H1 (cell line): ENCODE measurements at places on chromosomes 12 and 14. TPM values are rescaled to one million over a fixed set of nuclear protein-coding genes. Genes with fewer than 3 reads are reported as not detected.

KRT2 gene
- not detected in 2 replicates for polyA plus RNA-seq

TTC9 gene
- 16.5 and 21.0 TPM in 2 replicates for polyA plus RNA-seq

PPM1H gene
- polyA plus RNA-seq = 16.4 and 17.3 TPM in 2 replicates

SYNDIG1L gene
- 2.5 and 3.2 TPM in 2 replicates for polyA plus RNA-seq

GTF2A1 gene
- polyA plus RNA-seq = 16.7 and 24.1 TPM in 2 replicates

SMCO2 gene
- 0.11 and 0.24 TPM in 2 replicates for polyA plus RNA-seq

RTL1 gene
- 0.02 TPM in 1 of 2 replicates, not detected in the other for polyA plus RNA-seq

TOMM20L gene
- polyA plus RNA-seq = not detected in 2 replicates

GARIN6 gene
- polyA plus RNA-seq = not detected in 2 replicates

RNASE2 gene
- polyA plus RNA-seq = not detected in 2 replicates

SLC25A47 gene
- not detected in 2 replicates for polyA plus RNA-seq

ACSS3 gene
- 12.9 and 14.4 TPM in 2 replicates for polyA plus RNA-seq

PITPNM2 gene
- 0.59 and 0.97 TPM in 2 replicates for polyA plus RNA-seq

NEUROD4 gene
- not detected in 2 replicates for polyA plus RNA-seq

NFE2 gene
- polyA plus RNA-seq = 6.1 and 8.3 TPM in 2 replicates

PPP1R1A gene
- polyA plus RNA-seq = 5.8 and 6.1 TPM in 2 replicates

TAS2R19 gene
- polyA plus RNA-seq = 0.35 and 0.97 TPM in 2 replicates

GUCY2C gene
- polyA plus RNA-seq = 1.1 and 1.9 TPM in 2 replicates

PCNX4 gene
- 28.4 and 31.8 TPM in 2 replicates for polyA plus RNA-seq

VDR gene
- 0.44 and 0.58 TPM in 2 replicates for polyA plus RNA-seq

WNT1 gene
- not detected in 2 replicates for polyA plus RNA-seq

P2RX2 gene
- polyA plus RNA-seq = 2.2 and 6.3 TPM in 2 replicates

HOXC4 gene
- polyA plus RNA-seq = not detected in 2 replicates

TAS2R30 gene
- 0.16 and 0.33 TPM in 2 replicates for polyA plus RNA-seq

KIF26A gene
- 11.5 and 25.9 TPM in 2 replicates for polyA plus RNA-seq

CLEC9A gene
- not detected in 2 replicates for polyA plus RNA-seq

NUP37 gene
- polyA plus RNA-seq = 24.1 and 53.5 TPM in 2 replicates

FOXN4 gene
- 0.29 and 0.78 TPM in 2 replicates for polyA plus RNA-seq

DPY19L2 gene
- polyA plus RNA-seq = 1.1 and 2.2 TPM in 2 replicates

CCDC38 gene
- polyA plus RNA-seq = 0.02 TPM in 1 of 2 replicates, not detected in the other

CPSF6 gene
- polyA plus RNA-seq = 92.7 and 98.7 TPM in 2 replicates

MIPOL1 gene
- 1.3 and 2.8 TPM in 2 replicates for polyA plus RNA-seq

SLC25A21 gene
- 1.9 and 15.7 TPM in 2 replicates for polyA plus RNA-seq

AHSA1 gene
- polyA plus RNA-seq = 155 and 174 TPM in 2 replicates

HOXC12 gene
- polyA plus RNA-seq = not detected in 2 replicates

PDE3A gene
- 0.91 and 1.4 TPM in 2 replicates for polyA plus RNA-seq

SPATS2 gene
- polyA plus RNA-seq = 12.7 and 19.2 TPM in 2 replicates

PZP gene
- polyA plus RNA-seq = 0.05 and 0.08 TPM in 2 replicates

SYCP3 gene
- polyA plus RNA-seq = 0.02 TPM in 1 of 2 replicates, not detected in the other

BEGAIN gene
- 2.9 and 3.7 TPM in 2 replicates for polyA plus RNA-seq

SLC17A8 gene
- 0.05 and 0.14 TPM in 2 replicates for polyA plus RNA-seq

SPTB gene
- polyA plus RNA-seq = 0.30 and 0.60 TPM in 2 replicates

SPIC gene
- polyA plus RNA-seq = not detected in 2 replicates

C12orf50 gene
- not detected in 2 replicates for polyA plus RNA-seq

PCED1B gene
- polyA plus RNA-seq = 5.4 and 6.2 TPM in 2 replicates

GPN3 gene
- 32.8 and 52.9 TPM in 2 replicates for polyA plus RNA-seq

SYT1 gene
- polyA plus RNA-seq = 7.0 and 11.0 TPM in 2 replicates

PLXNC1 gene
- polyA plus RNA-seq = 0.83 and 0.86 TPM in 2 replicates

ACSM4 gene
- not detected in 2 replicates for polyA plus RNA-seq

PDE6H gene
- not detected in 2 replicates for polyA plus RNA-seq

INSM2 gene
- polyA plus RNA-seq = not detected in 2 replicates

PELI2 gene
- 14.6 and 14.8 TPM in 2 replicates for polyA plus RNA-seq

CLBA1 gene
- polyA plus RNA-seq = 1.6 and 2.3 TPM in 2 replicates

AMN gene
- polyA plus RNA-seq = 0.77 and 1.5 TPM in 2 replicates

OR4E2 gene
- not detected in 2 replicates for polyA plus RNA-seq

SLC6A15 gene
- polyA plus RNA-seq = 1.8 and 3.1 TPM in 2 replicates

JDP2 gene
- polyA plus RNA-seq = 8.9 and 18.8 TPM in 2 replicates

WNT5B gene
- polyA plus RNA-seq = 1.2 TPM in 2 replicates

TBC1D30 gene
- 2.8 TPM in 2 replicates for polyA plus RNA-seq
